Anterior cingulate cortex (tissue), 58 donors: ENCODE measurements at places on chromosomes 7 and 10.
A peak's percentile ranks its signal among the peaks of the same experiment; 100 is the strongest.

GRCh38 chr7:117841611-117842010, 31.6 kb downstream of the CTTNBP2 start:
- DNase-seq, result no peak

- DNase-seq, result no peak
Observed at GRCh38 chr10:13711291-13711690, 124.5 kb downstream of the PRPF18 start.

- DNase-seq, result no peak
Observed at GRCh38 chr10:119669331-119669730, 18.2 kb downstream of the BAG3 start.

- DNase-seq, result no peak
Observed at GRCh38 chr10:131831561-131831960, 69.2 kb upstream of the PPP2R2D start.

GRCh38 chr10:83541046-83541445, 598.3 kb upstream of the GHITM start:
- DNase-seq, result no peak

GRCh38 chr10:114261076-114261475, 22.0 kb downstream of the VWA2 start:
- DNase-seq, result no peak

DNA sequence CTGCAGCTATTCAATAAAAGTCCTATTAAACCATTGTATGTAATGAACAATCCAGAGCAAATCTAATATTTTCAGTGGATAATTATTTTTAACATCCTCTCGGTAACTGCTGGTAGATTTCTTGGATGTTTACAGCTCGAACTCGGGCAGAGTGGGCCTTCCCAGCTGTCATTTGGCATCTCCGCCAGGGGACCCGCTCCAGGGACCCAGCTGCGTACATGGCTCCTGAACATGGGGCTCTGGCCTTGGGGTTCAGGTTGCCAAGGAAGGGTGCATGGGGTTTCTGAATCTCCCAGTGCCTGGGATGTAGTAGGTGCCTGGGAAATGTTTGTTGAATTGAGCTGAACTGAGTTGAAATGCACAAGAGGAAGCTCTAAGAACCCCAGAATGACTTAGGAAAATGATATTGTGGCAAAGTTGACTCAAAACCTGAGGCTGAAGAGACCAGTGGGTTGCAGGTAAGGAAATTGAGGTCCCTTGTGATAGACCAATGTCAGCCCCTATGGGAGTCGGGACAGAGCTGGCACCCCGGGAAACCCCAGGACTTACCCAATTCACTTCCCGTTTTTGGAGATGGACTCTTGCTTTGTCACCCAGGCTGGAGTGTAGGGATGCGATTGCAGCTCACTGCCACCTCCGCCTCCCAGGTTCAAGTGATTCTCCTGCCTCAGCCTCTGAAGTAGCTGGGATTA, 228.4 kb downstream of the CUX1 start:
- no peak for DNase-seq

GRCh38 chr7:70573696-70574095, 558.2 kb upstream of the GALNT17 start:
- DNase-seq, result no peak

DNA sequence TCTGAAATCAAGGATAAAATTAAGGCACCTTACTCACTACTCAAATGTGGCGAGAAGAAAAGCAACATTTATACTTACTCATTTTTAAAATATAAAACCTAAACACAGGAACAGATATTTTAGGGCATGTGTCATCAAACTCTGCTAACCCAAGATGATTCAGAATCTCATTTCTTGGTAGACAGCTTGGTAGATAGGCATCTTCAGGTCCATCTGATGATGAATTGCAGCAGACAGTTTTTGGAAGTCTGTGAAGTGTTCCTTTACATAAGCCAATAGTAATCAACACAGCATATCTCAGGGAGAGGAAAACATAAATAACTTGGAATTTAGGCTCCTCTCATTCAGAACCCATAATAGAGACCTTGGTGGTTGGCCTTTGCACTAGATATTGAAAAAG, 3.4 kb downstream of the HIPK2 start:
- DNase-seq, result no peak

DNA sequence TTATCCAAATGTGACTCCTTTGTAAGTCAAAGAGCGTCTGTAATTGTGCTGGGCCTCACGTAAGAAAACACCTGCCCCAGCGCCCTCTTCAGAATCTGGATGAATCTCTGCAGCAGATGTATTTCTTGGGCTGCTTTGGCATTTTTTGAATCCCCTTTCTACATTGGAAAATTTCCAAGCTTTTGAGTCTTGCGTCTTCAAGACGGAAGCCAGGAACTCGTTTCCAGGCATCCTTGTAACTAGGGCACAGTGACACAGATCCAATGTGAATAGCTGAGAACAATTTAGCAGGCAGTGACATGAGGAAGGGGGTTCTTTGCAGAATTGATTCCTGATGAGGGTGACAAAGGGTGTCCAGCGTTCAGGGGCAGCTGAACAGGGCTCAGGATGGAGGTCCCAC, 862.3 kb downstream of the TYW1 start:
- DNase-seq, result no peak

DNA sequence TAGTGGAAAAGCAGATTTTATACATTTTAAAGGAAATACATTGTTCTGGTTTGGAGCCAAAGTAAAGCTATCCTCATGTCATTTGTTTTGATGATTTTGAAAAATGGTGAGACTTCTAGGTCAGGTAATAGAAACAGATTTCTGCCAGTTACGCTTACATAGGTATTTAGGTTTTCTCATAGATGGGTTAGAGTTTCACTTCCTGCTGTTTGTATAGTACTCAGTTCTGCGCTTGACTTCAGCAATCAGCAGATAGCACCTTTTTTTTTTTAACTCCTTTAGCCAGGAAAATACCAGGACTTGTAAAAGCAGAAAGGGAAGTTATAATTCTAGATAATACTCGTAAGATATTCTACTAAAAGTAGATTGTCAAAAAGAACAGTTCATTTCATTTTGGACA, 209.8 kb upstream of the POM121L12 start:
- DNase-seq, result no peak

GRCh38 chr7:138752518-138753149, 45.2 kb upstream of the TMEM213 start:
- DNase-seq, result no peak

- DNase-seq, result no peak
Observed at GRCh38 chr7:23093546-23093945, 12.0 kb upstream of the KLHL7 start.

GRCh38 chr10:124974131-124974530, 32.2 kb downstream of the ZRANB1 start:
- no peak for DNase-seq

- DNase-seq, result no peak
Observed at GRCh38 chr10:60406182-60406581, 16.5 kb upstream of the ANK3 start.

DNA sequence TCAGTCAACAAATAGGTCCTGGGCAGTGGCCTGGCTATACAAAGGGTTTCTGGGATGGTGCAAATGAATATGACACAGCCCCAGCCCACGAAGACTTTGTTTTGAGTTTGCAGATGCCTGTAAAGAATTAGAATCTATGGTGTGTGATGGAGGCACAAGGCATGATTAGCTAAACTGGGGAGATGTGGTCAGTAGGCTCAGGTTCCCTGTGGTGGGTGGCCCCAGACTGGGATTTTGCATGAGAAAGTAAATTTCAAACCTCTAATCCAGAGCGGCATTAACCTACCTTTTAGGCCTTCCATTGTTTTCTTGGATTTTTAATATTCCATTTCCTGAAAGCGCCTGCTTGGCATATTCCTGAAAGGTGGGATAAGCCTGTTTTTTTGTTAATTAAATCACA, 6.4 kb upstream of the CPA5 start:
- DNase-seq, result no peak

DNA sequence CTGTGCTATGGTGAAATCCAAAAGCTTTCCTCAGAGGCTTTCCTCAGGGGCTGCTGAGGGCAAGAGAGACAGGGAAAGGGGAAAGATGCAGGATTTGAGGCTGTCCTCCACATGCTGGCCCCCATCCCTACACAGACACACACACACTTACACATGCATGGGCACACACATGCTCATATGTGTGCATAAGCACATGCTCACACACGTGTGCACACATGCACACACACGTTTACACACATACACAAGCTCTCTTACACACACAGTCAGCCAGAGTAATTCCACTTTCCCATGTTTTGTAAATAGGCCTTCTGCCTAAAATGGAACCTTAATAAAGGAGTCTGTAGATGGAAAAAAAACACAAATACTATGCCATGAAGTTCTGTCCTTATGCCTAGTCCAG, 312.9 kb downstream of the GRID1 start:
- DNase-seq, result no peak

DNA sequence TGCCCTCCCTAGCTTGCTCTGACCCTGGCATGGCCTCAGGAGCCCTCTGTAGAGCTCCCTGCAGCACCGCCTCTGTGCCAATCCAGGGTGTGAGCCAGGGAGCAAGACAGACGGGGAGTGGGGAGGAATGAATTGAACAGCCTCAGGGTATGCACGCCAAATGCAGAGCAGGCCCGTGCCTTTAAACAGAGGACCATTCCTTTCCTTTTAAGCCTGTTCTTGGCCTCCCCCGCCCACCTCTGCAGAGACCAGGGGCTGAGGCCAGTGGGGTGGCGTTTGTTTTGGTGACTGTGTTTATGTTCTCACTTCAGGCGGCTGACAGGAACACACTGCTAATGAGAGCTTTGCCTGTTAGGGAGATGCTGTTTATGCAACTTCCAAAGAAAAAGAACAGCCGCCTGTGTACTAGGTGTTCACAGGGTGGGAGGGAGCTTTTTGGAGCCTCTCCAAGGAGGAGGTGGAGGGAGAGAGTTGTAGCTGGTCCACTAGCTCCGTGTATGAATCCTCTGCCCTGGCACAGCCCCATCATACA, 528.1 kb upstream of the DPP6 start:
- peak; percentile 60 for DNase-seq

- no peak for DNase-seq
Observed at GRCh38 chr7:141073641-141074161, at the start of gene TMEM178B. Gene TMEM178B, plus strand, starts transcription at chr7:141074064.
